Stimulated activated CD8-positive, alpha-beta memory T cell treated with anti-CD3 and anti-CD28 coated beads, Interleukin-4, amount 100 ng/mL, for 48 hours (primary cell): ENCODE measurements at places on chromosomes 2 and 18.
A peak's percentile ranks its signal among the peaks of the same experiment; 100 is the strongest.

DNA sequence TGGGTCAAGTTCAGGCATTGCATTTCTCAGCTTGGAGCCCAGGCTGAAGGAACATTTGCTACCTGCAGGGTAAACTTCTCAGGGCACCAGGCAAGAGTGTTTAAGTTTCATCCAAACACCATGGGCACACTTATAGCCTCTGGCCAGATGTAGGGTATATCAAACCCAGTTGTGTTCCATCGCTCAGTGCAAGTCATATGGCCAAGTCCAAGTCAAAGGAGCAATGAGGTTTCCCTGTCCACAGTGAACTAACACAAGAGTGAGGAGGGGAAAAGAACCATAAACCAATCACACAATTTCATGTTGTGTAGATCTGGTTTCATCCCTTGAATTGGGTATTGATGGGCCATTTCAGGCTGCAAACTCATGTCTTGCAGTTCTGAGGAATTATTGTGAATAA, 107.2 kb downstream of the SOX11 start:
- DNase-seq: no peak

- DNase-seq: no peak
These were observed 20.2 kb downstream of the B3GNT2 start for GRCh38 chr2:62216113-62216512.

GRCh38 chr2:108633409-108633808, 85.9 kb upstream of the RANBP2 start:
- DNase-seq: no peak

DNA sequence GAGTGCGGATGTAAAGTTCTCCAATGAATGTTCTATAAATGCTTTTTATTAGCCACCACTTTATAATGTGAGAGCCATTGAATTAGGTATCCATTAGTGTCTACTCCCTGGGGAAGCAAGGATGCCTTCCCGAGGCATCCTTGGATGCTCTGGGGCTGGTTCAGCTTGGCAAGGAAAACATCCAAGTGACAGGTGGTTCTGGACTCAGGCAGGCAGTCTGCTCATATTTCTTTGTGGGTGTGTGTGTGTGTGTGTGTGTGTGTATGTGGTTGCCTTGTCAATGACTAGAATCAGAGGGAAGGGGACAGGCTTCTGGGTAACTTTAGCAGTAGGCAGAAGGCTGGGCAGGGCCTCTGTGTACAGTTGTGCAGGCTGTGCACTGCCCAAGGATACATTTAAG, 149.2 kb downstream of the TSN start:
- DNase-seq: no peak

DNA sequence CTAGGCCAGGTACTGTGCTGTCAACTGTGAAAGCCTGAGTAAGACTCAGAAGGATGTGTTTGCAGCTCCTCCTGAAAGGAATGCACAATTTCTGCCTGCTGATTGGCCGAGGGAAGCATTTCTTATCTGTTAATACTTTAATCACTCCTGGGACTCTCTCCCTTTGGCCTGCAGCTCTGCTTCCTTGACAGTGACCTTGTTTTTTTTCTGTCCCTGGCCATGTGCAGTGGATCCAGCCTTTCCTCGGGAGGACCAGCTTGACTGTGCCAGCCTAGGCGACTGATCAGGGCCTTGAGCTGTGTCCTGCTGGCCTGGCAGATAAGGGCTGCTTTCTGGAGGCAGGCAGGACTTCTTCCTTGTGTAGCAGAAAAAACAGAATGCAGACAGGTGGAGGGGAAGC, 10.0 kb downstream of the RNF144A start:
- no peak for DNase-seq

GRCh38 chr2:241036964-241037421, 38.6 kb downstream of the SNED1 start:
- peak; percentile 40 for DNase-seq

- DNase-seq: no peak
These were observed 7.9 kb downstream of the CABLES1 start for GRCh38 chr18:23143016-23143814.

DNA sequence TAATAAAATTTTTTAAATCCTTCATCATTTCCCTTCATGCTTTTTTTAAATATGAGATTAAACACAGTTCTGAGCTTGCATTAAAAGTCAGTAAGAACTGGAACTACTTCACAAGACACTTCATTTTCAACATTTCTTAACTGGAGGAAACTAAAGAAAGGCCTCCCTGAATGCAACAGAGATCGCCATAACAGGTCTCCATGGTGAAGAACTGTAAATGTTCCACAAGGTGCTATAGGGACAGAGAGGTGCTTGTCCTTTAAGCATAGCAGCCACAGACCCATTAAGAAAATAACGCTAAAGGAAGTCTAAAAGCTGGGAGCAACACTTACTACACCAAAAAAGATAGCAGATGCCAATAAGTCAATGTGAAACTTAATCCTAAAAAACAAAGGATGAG, 8.5 kb downstream of the STAM2 start:
- DNase-seq: no peak
